ENCODE measurements at places on chromosomes 13 and 19.

DNA sequence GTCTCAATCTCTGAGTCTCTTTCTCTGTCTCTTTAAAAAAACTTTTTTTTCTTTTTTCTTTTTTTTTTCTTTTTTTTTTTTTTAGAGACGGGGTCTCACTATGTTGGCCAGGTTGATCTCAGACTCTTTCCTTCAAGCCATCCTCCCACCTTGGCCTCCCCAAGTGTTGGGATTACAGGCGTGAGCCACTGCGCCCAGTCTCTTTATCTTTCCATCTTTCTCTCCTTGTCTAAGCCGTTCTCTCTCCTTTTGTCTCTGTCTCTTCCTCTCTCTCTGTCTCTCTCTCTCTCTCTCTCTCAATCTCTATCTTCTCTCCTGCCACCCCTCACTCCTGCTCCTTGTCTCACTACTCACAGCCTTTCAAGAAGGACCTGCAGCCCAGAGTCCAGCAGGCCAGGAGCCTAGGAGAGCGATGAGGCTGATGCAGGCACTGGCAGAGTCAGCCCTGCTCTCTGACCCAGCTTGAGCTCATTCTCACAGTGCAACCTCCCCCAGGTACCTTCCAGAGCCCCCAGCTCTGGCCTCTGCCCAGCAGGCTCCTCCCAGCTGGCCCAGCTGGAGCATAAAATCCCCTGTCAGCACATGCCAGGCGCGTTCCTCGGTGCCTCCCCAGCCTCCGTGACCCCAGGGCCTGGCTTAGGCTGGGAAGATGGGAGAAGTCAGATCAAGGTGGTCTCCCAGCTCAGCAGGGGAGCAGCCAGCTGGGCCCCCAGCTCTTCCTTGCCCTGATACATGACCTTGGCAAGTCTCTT lies at the start of gene NPHS1:
Gene NPHS1 (minus strand): TSS at position 476 of the 752 bp plus-strand sequence. CDS start 667 bp downstream, outside the sequence.
- no peak for DNase-seq

- no peak for DNase-seq
These were observed 360.3 kb upstream of the ZNF507 start for GRCh38 chr19:31985001-31985605.

GRCh38 chr19:6580313-6580712 lies 10.6 kb downstream of the CD70 start:
- no peak for DNase-seq

DNA sequence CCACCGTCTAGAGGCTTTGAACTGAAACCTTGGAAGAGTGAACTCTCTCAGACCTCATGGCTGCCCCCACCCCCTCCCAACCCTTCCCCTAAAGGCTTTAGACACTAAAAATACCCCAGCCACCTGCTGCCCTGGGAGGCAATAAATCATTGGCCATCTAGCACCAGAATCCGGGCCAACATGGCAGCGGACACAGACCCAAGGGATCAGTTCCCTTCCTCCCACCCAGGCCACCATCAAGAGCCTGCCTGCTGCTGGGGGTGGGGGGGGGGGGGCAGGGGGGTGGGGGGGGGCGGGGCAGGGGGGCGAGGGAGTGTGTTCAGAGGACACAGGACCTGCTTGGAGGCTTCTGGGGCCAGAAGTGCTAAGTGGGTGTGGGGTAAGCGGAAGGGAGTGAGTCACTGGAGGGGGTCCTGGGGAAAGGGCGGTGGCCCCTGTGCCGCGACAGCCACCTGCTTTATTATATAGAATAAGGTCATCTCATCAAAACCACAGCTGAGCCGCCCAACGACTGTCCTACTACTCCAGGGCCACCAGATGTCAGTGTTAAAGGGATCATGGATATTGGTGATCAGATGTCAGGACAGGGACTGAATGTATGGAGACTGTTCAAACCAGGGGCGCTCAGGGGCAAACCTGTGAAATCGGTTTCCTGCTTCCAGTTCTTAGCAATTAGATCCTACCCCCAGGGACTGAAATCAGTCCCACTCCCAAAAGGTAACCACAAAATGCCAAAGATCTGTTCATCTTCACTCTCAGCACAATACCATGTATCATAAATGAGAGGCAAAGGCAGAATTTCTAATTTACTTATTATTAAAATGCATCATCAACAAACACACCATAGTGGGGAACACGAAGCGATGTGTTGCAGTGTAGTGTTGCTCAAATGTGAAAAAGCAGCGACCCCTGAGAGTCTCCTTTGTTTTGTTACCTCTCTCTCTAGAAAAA lies 24.3 kb downstream of the ARL11 start:
- DNase-seq = no peak

GRCh38 chr19:14368011-14368513 lies 13.2 kb upstream of the ADGRE5 start:
- no peak for DNase-seq

DNA sequence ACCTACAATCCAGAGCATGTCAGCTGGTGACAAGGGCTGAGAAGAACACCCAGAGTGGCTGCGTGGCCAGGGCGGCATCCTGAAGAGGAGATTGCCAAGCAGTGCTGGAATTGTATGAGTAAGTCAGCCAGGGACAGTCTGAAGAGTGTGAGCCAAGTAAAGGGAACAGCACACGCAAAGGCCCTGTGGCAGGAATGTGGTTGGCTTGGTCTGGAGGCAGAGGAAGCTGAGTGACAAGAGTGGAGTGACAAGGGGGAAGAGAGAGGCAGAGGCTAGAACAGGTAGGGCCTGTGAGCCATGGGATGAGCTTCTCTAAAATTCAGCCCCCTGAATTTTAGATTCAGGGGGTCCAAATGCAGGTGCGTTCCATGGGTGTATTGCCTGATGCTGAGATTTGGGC lies 53.7 kb upstream of the UQCRFS1 start:
- DNase-seq = no peak

DNA sequence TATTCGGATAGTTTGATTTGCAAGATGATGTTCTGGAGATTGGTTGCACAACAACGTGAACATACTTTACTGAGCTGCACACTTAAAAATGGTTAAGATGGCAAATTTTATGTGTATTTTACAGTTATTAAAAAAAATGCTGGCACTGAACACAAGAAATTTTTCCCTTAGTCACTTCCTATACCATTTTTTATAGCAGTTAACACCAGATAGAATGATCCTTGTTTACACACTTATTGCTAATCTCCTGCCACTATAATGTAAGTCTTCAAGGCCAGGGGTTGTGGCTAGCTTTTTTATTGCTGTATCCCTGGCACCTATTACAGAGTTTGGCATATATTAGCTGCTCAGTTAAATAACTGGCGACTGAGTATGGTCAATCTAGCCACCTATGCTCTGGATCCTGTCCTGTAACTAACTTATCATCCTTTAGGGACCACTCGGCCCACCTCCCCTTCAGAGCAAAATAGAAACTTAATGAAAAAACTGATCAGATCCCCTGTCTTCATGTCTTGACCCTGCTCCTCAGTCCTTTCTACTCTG lies 2.0 kb upstream of the EBPL start:
- no peak for DNase-seq

GRCh38 chr13:102203718-102204117 lies 198.1 kb downstream of the FGF14 start:
- DNase-seq = no peak

- peak; percentile 33 for DNase-seq
These were observed 1646.0 kb downstream of the PCDH9 start for GRCh38 chr13:65584126-65584525.

Measured in iPS DF 19.7 (cell line).